ENCODE measurements at places on chromosomes 11 and 22.
A peak's percentile ranks its signal among the peaks of the same experiment; 100 is the strongest.

- no peak for DNase-seq
These were observed 95.3 kb upstream of the OR9G4 start for GRCh38 chr11:56843816-56844215.

- no peak for DNase-seq
These were observed 1.8 kb downstream of the GAS2L1 start for GRCh38 chr22:29308148-29308790.

DNA sequence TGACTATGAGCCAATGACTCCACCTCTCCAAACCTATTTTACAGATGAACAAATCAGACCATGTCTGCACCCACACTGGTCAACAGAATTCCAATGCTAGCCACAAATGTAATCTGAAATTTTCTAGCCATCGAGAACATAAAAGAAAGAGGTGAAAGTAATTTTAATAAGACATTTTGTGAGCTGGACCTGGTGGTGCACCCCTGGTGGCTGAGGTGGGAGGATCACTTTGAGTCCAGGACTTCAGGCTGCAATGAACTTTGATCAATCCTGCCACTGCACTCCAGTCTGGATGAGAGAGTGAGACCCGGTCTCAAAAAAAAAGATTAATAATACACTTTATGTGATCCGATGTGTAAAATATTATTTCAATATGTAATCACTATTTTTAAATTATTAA lies 9.4 kb upstream of the RNF185 start:
- DNase-seq: no peak

DNA sequence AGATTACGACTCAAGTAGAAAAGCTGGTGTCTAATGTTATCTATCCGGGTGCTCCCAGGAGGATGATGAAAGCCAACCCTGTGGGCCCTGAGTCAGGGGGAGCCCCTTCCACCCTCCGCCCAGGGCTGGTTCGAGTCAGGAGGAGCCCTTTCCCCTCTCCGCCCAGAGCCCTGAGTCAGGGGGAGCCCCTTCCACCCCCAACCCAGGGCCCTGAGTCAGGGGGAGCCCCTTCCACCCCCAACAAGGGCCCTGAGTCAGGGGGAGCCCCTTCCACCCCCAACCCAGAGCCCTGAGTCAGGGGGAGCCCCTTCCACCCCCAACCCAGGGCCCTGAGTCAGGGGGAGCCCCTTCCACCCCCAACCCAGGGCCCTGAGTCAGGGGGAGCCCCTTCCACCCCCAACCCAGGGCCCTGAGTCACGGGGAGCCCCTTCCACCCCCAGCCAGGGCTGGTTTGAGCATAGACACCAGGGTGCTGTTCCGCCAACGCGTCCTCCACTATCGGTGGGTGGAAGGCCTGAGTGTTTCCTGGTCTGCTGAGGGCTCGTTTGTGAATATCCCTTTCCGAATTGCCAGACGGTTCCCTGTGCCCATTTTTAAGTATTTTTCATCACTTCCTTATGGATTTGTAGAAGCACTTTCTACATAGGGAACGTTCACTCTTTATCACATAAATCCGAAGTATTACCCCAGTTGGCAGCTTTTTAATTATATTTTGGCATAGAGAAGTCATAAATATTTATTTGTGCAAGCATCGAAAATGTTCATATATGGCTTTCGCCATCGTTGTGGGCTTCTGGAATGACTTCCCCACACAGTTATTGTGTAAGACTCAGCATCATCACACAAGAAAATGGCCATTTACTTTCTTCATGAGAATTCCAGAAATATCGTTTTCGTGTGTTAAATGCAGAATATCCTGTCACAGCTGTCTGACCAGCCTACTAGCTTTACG lies 380.6 kb downstream of the BRD1 start:
- no peak for DNase-seq

- DNase-seq: no peak
These were observed 41.9 kb upstream of the WNT11 start for GRCh38 chr11:76248210-76248609.

DNA sequence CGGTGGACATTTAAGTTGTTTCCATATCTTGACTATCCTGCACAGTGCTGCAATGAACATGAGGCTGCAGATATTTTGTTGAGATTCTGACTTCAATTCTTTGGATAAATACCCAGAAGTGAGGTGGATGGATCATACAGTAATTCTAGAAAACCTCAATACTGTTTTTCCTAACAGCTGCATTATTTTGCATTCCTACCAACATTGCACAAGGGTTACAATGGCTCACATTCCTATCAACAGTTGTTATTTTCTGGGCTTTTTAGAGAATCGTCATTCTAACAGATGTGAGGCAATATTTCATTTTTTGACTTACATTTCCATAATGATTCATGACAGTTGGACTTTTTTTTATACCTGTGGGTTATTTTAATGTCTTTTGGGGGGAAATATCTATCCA lies 716.9 kb upstream of the ANO3 start:
- DNase-seq: no peak

DNA sequence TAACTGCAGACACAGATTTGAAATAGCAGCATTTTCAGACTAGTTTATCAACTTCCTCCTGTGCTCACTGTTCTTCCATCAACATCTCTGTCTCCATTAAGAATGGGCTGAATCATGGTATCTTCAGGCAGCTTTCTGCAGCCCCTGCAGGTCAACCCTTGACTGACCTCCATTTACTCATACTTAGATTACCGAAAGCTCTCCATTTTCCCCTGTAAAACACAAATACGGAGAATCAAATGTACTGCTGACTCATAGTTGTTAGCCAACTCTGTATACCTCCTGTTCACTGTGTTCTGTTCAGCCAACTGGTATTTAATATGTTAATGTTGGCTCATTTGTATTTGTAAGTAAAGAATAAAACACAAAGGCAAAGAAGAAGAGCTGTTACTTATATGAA lies 364.0 kb downstream of the CASP12 start:
- peak; percentile 24 for DNase-seq
